ENCODE measurements at places on chromosomes 1 and 21.

DNA sequence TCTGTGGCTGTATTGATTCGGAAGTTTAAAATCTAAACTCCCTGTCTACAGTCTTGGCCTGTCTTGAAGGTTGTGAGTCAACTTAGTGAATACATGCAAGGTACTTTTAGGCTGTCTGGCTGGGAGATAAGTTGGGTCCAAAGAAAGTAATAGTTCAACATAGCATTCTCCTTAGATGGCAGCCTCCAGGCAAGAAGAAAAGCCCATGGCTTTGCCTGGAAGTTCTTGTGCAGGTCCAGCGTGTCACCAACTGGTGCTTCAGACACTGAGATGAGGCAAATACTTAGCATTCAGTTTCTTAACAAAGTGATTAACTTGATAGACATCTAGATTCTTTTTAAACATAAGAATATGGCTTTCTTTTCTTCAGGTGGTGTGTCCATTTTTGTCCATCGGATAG lies 328.2 kb downstream of the DISC1 start:
- no peak for DNase-seq

GRCh38 chr1:192812420-192813209 lies 3.8 kb downstream of the RGS2 start:
- DNase-seq, result no peak

GRCh38 chr21:17264182-17264581 lies 248.7 kb upstream of the CXADR start:
- no peak for DNase-seq

GRCh38 chr1:36083219-36083618 lies 675 bp upstream of the TEKT2 start:
- no peak for DNase-seq

DNA sequence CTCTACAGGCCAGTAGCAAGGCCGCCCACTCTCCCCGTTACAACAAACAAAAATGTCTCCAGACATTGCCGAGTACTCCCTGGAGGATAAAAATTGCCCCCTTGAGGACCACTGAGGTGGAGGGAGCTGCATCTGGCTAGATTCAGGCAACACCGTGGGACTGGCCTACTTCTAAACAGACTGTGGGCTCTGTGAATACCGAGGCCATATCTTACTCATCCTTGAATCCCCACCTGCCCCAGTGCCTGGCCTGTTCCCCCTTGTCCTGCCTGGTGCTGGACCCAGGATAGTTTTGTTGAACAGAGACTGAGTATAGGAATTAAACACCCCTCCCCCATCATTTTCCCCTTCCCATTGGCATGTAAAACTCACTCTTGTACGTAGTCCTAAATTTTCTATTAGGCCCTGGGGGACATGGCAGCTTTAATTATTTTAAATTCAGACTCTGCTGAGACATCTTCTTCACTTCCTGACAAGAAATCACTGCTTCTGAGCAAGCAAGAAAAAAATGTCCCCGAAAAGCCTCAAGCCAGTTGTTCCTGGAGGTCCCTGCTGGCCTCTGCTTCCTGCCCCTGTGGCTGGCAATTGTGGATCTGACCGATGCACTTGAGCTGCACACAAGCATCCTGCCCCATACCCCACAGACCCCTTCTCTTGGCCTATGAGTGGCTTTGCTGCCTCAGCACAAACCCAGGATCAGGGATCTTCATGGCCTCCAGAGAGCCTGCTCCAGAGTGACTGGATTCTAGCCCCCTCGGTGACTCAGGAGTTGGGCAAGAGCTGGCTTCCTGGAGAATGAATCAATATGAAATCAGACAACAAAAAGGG lies 111.0 kb downstream of the ACTL8 start:
- peak; percentile 89 for DNase-seq

- DNase-seq, result no peak
Observed at GRCh38 chr1:234315091-234315541, 58.1 kb upstream of the COA6 start.

GRCh38 chr1:12572522-12572921 lies 45.5 kb downstream of the DHRS3 start:
- no peak for DNase-seq

DNA sequence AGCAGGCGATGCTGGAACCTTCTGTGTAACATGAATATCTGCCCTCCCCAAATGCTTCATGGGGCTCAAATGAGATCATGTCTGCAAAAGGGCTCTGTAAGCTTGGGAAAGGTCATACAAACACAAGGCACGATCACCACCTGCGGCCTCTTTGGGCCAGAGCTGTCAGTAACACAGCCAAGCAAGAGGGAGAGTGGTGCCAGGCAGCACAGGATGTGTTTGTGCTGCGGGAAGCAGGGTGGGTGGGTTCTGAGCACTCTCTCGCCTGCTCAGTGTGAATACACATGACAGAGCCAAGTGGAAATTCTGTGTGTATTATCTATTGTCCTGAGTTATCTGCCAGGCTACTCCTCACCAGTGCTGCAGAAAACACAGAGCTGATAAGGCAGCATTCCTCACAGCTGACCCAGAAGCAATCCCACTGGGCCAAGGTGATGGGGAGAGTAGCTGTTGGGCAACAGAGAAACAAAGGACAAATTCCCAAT lies 101.2 kb downstream of the LAMC2 start:
- DNase-seq, result no peak

GRCh38 chr1:201528631-201529252 lies 10.2 kb upstream of the NAV1 start:
- DNase-seq, result no peak

DNA sequence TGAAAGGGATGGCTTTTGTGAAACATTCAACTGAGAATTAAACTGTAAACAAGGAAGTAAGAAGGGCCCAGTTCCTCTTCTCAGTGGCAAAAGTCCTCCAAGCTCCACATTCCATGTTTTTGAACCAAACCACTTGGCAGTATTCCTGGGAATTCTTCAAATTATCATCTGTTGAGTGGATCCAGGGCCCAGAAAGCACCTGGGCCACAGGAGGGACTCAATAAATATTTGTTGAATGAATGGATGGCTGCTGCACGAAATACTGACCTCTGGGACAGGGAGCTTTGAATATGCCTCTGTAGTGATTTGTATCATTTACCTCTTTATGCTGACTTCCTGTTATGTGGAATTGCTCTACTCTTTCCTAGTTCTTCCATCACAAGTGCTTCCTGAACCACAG lies 4.7 kb downstream of the SLC35F3 start:
- DNase-seq, result no peak

DNA sequence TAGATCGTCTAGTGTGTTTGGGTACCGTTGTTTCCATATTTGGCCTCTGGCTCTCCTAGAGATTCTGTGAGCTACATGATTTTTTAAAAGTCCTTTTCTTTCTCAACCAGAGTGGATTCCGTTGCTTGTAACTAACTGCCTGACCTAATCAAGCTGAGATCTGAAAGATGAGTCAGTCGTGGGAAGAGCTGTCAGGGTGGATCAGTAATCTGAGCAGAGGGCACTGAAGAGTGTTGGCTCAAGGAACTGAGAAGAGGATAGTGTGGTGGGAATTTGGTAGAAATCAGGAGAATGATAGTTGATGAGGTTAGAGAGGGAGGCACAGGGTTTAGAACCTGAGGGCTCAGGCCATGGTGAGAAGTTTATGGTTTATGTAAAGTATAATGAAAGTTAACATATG lies 52.2 kb downstream of the TRAF5 start:
- peak; percentile 21 for DNase-seq

GRCh38 chr1:105793536-105794146 lies 1262.8 kb upstream of the PRMT6 start:
- DNase-seq, result peak; percentile 0

- no peak for DNase-seq
Observed at GRCh38 chr1:188551176-188551575, 1722.4 kb downstream of the PLA2G4A start.

DNA sequence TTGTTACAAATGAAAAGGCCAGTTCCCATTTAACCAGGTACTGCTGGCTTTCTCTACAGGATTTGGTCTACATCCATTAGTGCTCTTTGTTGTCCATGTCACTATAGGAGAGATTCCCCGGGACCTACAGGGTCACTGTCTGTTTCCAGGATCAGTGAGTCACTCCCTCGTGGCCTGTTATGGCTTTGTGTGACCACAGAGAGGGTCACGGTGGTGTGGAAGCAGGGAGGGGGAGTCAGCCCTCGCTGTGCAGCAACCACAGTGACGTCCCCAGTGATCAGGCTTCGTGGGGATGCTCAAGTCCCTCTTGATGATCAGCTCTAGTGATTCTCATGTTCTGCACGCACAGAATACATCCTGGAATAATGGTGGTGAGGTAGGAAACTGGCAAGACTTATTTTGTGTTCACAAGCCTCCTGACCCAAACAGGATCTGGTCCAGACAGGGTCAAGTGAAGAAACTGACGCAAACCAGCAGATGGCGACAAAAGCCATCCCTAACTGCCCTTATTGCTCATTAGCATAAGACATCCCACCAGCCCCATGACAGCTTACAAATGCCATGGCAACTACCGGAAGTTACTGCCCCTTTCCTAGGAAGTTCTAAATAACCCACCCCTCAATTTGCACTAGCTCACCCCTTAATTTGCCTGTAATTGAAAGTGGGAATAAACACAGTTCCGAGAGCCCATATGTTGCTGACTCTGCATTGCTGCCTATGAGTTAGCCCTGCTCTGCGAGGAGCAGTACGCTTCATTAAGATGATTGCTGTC lies 98.5 kb downstream of the DISC1 start:
- DNase-seq, result peak; percentile 19

DNA sequence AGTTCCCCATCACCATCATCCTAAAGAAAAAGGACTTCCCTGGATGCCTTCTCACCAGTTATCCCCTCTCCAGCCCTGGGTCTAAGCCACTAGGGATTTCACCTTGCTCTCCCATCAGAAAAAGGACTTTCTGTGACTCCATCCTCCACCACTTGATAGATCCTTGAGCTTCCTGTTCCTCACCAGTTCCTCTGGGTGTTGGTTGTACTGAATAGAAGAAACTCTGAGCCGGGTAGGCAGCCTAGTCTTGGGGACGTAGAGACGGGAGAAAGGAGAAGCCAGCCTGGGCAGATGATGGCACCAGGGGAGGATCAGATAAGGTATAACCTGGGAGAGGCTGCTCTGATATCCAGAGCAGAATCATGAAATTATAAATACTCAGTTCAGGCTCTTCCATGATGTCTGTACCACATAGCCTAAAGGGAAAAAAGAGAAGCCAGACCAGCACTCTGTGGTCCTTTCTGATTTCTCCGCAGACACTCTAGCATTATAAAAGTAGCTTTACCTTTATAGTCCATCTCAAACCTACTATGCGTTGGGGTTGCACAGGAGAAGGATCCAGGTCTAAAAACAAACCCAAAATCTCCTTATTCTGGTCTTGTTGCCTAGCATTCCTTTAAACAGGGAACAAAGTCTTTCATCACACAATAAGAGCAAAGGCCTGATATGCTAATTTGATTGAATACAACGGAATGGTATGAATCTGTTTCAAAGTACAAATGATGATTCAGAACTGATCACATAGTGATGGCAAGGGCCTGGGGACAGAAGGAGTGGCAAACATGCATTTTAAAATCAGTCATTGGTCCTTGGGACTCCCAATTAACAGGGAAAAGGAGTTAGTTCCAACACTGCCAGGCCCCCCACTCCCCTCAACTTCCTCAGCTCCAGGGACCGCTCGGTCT lies 1.2 kb upstream of the CD34 start:
- no peak for DNase-seq
